ENCODE measurements at places on chromosomes 2 and 18. TPM values are rescaled to one million over a fixed set of nuclear protein-coding genes. Genes with fewer than 3 reads are reported as not detected.

DNA sequence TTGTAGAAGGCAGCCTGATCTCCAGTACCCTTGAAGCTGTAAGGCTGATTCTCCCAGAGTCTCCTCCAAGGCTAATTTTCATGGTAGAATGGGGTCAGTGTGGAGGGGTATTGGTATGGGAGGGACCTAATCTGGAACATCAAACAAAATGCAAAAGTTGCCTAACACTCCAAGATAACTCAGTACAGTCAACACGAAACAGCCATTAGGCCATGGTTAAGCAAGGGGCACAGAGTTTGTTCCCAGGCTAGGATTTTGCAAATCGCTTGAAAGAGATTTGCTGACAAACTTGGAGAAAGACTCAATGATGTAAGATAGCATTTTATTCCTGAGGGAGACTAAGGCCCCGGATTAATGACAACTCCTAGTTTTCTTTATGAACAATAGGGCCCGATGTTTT lies 5.4 kb downstream of the PID1 start:
- no peak overlapping the region for H3K4me3 ChIP-seq
- H3K4me1 ChIP-seq = no peaks in the 10 kb centered on the region
- H3K27ac ChIP-seq = no peak overlapping the region
- peaks cover 11% of the 10 kb centered on the region for H3K27me3 ChIP-seq
- no peak for DNase-seq

- no peak overlapping the region for H3K27ac ChIP-seq
- DNase-seq = no peak
- H3K4me3 ChIP-seq = no peak overlapping the region
- H3K36me3 ChIP-seq = no peaks in the 10 kb centered on the region
Observed at GRCh38 chr2:112140899-112141625, 2.9 kb downstream of the FBLN7 start.

GRCh38 chr2:238743243-238744065 lies 104.4 kb upstream of the TWIST2 start:
- DNase-seq = no peak
- no peaks in the 10 kb centered on the region for H3K36me3 ChIP-seq

DNA sequence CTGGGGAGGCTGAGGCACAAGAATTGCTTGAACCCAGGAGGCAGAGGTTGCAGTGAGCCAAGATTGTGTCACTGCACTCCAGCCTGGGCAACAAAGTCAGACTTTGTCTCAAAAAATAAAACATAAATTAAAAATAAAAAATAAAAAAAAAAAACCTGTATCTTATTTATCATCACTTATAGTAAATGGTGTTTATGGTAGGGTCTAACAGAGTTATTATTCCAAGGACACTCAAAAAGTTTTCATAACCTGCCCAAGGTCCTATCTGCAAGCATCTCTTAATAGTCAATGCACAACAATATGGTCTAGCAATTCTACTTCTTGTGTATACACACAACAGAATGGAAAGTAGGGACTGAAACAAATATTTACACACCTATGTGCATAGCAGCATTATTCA lies 47.3 kb upstream of the MYCN start:
- DNase-seq = no peak
- H3K27me3 ChIP-seq = no peaks in the 10 kb centered on the region
- H3K36me3 ChIP-seq = no peaks in the 10 kb centered on the region
- H3K4me3 ChIP-seq = no peak overlapping the region

PDE1A gene
- not detected for total RNA-seq

DNA sequence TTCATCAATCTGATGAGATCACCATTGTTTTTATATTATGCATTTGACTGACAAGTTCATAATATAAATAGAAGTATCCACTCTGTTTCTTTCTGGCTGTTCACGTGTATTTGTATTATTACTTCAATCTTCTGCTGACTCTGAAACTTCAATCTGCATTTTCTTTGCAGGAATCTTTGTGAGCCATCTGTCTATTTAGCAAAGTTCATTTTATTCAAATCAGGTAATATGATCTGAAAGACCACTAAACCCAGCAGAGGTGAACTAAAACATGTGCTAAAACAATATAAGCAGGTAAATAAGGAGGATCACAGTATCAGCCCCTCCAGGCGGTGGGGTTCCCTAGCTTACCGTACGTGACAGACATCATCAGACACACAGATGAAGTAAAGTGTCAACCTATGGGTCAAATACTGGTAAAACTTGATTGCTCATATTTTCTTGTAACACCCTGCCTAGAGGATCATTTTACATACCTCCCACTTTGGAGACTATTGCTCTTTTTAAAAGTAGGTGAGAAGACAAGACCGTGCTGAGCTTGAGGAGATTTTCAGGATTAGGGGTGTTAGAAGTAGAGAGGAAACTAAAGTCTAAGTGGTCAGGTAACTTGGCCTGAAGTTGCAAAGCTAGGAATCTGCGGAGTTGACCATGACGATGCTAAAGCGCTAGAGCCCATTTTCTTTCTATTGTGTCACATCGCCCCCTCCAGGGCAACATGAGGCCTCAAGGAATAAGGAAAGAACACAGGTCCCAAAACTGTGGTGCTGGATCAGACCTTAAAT lies 9.0 kb downstream of the DTNB start:
- H3K36me3 ChIP-seq = no peaks in the 10 kb centered on the region
- H3K4me1 ChIP-seq = peaks cover 10% of the 10 kb centered on the region
- DNase-seq = no peak
- no peak overlapping the region for H3K27ac ChIP-seq
- H3K27me3 ChIP-seq = peaks cover 2% of the 10 kb centered on the region

SCN3A gene
- not detected for total RNA-seq

RAB11FIP5 gene
- total RNA-seq = 4.8 TPM

GRCh38 chr2:17388798-17389197 lies 129.4 kb downstream of the RAD51AP2 start:
- no peaks in the 10 kb centered on the region for H3K27me3 ChIP-seq
- H3K27ac ChIP-seq = no peak overlapping the region
- H3K4me3 ChIP-seq = no peak overlapping the region
- DNase-seq = no peak
- no peaks in the 10 kb centered on the region for H3K4me1 ChIP-seq

SERPINB13 gene
- not detected for total RNA-seq

GRCh38 chr18:23033056-23033455 lies 99.9 kb downstream of the RBBP8 start:
- peaks cover 4% of the 10 kb centered on the region for H3K36me3 ChIP-seq
- DNase-seq = no peak
- no peak overlapping the region for H3K4me3 ChIP-seq
- H3K27ac ChIP-seq = no peak overlapping the region

ANTXR1 gene
- 0.11 TPM for total RNA-seq

GRCh38 chr2:20915271-20915670 lies 92.4 kb upstream of the LDAH start:
- H3K4me3 ChIP-seq = no peak overlapping the region
- DNase-seq = no peak
- peaks cover 5% of the 10 kb centered on the region for H3K27me3 ChIP-seq
- H3K36me3 ChIP-seq = no peaks in the 10 kb centered on the region
- H3K4me1 ChIP-seq = peaks cover 2% of the 10 kb centered on the region

- H3K36me3 ChIP-seq = no peaks in the 10 kb centered on the region
- peaks cover 10% of the 10 kb centered on the region for H3K4me1 ChIP-seq
- H3K4me3 ChIP-seq = no peak overlapping the region
- H3K27me3 ChIP-seq = peaks cover 4% of the 10 kb centered on the region
- H3K27ac ChIP-seq = peak overlapping the region; percentile 13
Observed at GRCh38 chr2:42974169-42974720, 181.9 kb upstream of the HAAO start.

DNAJC5G gene
- total RNA-seq = not detected

- no peaks in the 10 kb centered on the region for H3K27me3 ChIP-seq
- H3K27ac ChIP-seq = no peak overlapping the region
- H3K36me3 ChIP-seq = no peaks in the 10 kb centered on the region
- no peak overlapping the region for H3K4me3 ChIP-seq
- no peaks in the 10 kb centered on the region for H3K4me1 ChIP-seq
Observed at GRCh38 chr18:55400081-55400480, 187.9 kb downstream of the TCF4 start.

GALR1 gene
- not detected for total RNA-seq

- no peak overlapping the region for H3K27ac ChIP-seq
- H3K27me3 ChIP-seq = no peaks in the 10 kb centered on the region
- H3K36me3 ChIP-seq = no peaks in the 10 kb centered on the region
Observed at GRCh38 chr18:4181086-4181485, 274.0 kb downstream of the DLGAP1 start.

- no peak overlapping the region for H3K4me3 ChIP-seq
- H3K36me3 ChIP-seq = peaks cover 2% of the 10 kb centered on the region
- H3K4me1 ChIP-seq = peaks cover 9% of the 10 kb centered on the region
- H3K27me3 ChIP-seq = peaks cover 5% of the 10 kb centered on the region
- DNase-seq = no peak
Observed at GRCh38 chr2:10876394-10876793, 35.3 kb upstream of the KCNF1 start.

DNA sequence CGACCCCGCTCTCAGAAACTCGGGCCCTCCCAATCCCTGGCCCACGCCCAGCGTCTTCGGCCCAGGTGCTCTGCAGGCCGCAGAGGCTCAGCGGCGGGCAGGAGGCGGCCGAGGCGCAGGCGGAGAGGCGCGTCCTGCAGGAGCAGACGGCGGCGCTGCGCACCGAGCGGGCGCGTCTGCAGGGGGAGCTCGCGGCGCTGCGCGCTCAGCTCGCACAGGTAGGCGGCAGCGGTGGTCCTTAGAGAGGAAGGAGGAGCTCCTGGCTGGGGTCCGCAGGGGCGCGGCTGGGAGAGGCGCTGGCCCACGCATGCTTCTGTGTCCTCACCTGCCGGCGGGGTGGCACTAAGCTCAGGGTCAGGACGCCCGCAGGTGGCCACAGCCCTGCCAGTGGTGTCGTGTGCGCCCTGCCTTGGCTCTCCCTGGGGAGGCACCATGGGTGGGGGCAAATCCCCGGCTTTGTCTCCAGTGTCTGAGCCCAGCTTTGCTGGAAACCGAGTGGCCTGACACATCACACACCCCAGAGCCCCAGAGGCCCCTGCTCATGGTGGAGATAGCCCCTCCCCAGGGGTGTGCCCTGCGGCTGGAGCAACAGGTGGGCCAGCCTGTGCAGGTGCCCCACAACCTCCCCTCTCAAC lies 14.9 kb upstream of the SNED1 start:
- H3K4me1 ChIP-seq = peaks cover 1% of the 10 kb centered on the region
- no peak overlapping the region for H3K27ac ChIP-seq
- DNase-seq = peak; percentile 72

GRCh38 chr2:172640389-172640788 lies 84.5 kb downstream of the PDK1 start:
- no peaks in the 10 kb centered on the region for H3K36me3 ChIP-seq
- H3K4me3 ChIP-seq = no peak overlapping the region
- H3K27ac ChIP-seq = no peak overlapping the region
- H3K27me3 ChIP-seq = peaks cover 2% of the 10 kb centered on the region

DNA sequence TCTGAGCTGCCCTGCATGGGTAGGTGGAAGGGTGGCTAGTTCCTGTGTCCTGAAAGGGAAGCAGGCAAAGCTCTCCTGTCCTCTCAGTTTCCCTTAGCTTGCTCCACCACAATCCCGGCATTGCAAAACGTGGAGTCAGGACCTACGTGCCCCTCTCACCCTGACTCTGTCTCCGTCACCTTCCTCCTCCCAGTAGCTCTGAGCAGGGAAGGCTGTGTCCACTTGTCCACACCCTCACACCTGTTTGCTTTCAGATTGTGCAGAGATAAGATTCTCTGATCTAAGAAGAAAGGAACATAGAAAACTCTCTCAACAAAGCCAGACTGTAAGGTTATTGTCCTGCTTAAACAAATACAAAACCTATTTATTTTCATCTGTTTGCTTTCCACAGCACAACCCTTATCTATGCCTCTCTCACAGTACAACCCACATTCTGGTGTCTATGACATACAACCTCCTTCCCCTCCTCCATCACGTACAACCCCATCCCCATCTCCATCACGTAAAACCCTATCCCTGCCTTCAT lies 79.0 kb downstream of the ALPK2 start:
- H3K4me3 ChIP-seq = no peak overlapping the region
- no peak overlapping the region for H3K27ac ChIP-seq
- DNase-seq = no peak
- H3K4me1 ChIP-seq = peaks cover 9% of the 10 kb centered on the region
- peaks cover 2% of the 10 kb centered on the region for H3K36me3 ChIP-seq
- H3K27me3 ChIP-seq = peaks cover 2% of the 10 kb centered on the region

GRCh38 chr2:21910832-21911507 lies 787.2 kb downstream of the TDRD15 start:
- H3K4me1 ChIP-seq = no peaks in the 10 kb centered on the region
- no peak overlapping the region for H3K4me3 ChIP-seq
- no peaks in the 10 kb centered on the region for H3K27me3 ChIP-seq
- no peak for DNase-seq
- H3K36me3 ChIP-seq = no peaks in the 10 kb centered on the region

APLF gene
- total RNA-seq = 4.5 TPM

PRKD3 gene
- total RNA-seq = 31.3 TPM

- H3K27ac ChIP-seq = no peak overlapping the region
- H3K4me3 ChIP-seq = no peak overlapping the region
- DNase-seq = no peak
- H3K27me3 ChIP-seq = no peaks in the 10 kb centered on the region
- no peaks in the 10 kb centered on the region for H3K4me1 ChIP-seq
Observed at GRCh38 chr18:39772155-39772919, 2182.7 kb upstream of the PIK3C3 start.

- H3K4me1 ChIP-seq = no peaks in the 10 kb centered on the region
- H3K27me3 ChIP-seq = no peaks in the 10 kb centered on the region
- no peaks in the 10 kb centered on the region for H3K36me3 ChIP-seq
- no peak overlapping the region for H3K4me3 ChIP-seq
- no peak for DNase-seq
- H3K27ac ChIP-seq = no peak overlapping the region
Observed at GRCh38 chr2:164935118-164936101, 19.9 kb downstream of the SLC38A11 start.

DNA sequence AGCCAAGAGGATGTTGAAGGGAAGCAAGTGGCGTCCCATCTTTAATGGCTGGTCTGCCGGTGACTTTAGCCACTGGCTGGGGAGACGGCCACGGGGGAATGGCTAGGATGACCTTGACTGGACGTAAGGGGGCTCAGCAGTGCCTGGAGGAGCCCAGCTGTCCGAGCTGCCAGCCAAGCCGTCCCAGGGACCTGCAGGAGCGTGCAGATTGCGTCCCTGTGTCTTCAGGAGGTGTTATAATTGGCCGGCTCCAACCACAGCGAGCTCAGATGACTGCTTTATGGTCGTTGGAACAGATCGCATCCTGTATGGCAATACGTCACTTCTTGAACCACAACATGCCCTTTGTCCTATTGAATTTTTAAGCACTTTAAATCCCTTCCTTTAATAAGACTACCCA lies 204.6 kb downstream of the EIPR1 start:
- H3K36me3 ChIP-seq = peaks cover 6% of the 10 kb centered on the region
- H3K4me3 ChIP-seq = no peak overlapping the region
- H3K27ac ChIP-seq = no peak overlapping the region
- no peaks in the 10 kb centered on the region for H3K27me3 ChIP-seq

- peak overlapping the region; percentile 39 for H3K4me3 ChIP-seq
- H3K4me1 ChIP-seq = peaks cover 3% of the 10 kb centered on the region
- H3K27me3 ChIP-seq = peaks cover 90% of the 10 kb centered on the region
- H3K27ac ChIP-seq = no peak overlapping the region
- H3K36me3 ChIP-seq = peaks cover 3% of the 10 kb centered on the region
Observed at GRCh38 chr2:176162911-176163671, 6.0 kb downstream of the HOXD3 start.
